Activated CD8-positive, alpha-beta memory T cell treated with anti-CD3 and anti-CD28 coated beads for 36 hours (primary cell): ENCODE measurements at places on chromosomes 3 and 15. TPM values are rescaled to one million over a fixed set of nuclear protein-coding genes. Genes with fewer than 3 reads are reported as not detected.

Gene CLRN1
- not detected for total RNA-seq

Gene ZNF660
- 0.48 TPM for total RNA-seq

Gene CSK
- 289 TPM for total RNA-seq

Gene GOLGA6A
- total RNA-seq: not detected

Gene BCL2A1
- total RNA-seq: 79.6 TPM

Gene TMA7
- total RNA-seq: 429 TPM
